ENCODE measurements at places on chromosomes 1 and 21.

DNA sequence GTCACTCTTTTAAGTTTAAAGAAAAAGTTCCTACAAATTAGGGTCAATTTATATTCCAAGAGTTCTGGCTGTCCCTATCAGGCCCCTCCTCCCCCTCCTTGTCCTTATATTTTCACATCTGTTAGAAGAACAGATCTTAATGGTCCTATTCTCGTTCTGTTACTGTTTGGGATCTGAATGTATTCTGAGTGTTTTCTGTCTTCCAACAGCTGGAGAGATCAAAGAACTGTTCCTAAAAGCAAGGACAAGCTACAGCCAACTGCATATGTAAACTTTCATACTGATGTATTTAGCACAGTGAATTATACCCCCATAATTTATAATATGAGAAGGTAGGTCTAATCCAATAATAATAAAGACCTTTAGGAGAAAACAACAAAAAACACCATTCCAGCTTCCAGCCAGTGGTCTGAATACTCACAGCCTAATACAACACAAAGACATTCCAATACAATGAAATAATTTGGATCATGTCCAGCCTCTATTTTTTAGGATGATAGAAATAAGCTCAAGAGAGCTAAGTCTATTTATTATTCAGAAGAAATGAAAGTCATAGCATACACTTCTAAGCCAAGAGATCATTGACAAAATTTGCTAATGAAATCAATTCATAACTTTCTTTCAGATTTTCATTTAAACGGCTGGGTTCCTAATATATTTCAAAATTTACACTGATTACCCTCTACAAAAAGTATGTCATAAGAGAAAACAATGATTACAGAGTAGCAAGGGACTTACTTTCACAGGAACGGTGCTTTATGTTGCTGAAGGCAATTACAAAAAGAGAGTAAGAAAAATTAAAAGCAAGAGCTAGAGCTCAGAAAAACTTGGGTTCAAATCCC is 25.3 kb downstream of the WLS start:
- DNase-seq: no peak

DNA sequence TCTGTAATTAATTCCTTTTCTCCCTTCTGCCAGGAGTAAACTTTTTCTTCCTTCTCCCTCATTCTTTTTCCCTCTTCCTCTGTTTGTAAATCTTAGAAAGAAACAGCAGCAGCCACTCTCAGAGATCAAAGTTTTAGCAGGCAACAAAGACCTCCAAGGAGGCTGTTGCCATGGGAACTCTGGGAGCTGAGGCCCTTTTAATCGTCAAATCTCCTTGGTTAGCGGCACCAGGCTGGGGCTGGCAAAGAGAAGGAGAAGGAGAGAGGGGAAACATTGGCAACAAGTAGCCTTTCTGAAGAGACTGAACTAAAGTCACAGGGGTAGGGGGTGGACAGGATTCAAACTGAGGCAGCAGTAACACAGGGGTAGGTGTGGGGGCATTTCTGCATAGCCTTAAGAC is 25.2 kb downstream of the ILDR2 start:
- no peak for DNase-seq

DNA sequence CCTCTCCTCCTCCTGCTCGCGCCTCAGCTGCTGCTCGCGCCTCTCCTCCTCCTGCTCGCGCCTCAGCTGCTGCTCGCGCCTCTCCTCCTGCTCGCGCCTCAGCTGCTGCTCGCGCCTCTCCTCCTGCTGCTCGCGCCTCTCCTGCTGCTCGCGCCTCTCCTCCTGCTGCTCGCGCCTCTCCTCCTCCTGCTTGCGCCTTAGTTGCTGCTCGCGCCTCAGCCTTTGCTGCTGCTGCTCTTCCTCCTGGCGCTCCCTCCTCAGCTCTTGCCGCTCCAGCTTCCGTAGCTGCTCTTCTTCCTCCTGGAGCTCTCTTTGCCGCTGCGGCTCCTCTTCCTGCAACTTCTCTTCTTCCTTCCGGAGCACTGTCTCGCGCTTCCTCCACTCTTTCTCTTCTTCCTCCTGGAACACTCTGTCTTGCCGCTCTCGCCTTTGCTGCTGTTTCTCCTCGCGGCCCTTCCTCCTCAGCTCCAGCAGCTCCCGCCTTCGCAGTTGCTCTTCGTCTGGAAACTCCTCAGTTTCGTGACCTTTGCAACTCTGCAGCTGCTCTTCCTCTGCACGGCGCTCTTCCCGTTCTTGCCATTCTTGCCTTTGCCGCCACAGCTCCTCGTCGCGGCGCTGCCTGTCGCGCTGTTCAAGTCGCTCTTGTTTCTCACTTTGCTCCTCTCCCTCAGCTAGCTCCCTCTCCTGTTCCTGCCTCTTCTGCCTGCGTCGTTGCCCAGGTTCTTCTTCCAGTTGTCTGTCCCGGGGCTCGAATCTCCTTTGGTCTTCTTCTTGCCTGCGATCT is 3.0 kb downstream of the TCHH start:
- no peak for DNase-seq

GRCh38 chr1:53080769-53081168 is 18.8 kb downstream of the PODN start:
- DNase-seq: no peak

GRCh38 chr1:231139659-231140654 is 21.9 kb upstream of the TRIM67 start:
- DNase-seq: no peak

DNA sequence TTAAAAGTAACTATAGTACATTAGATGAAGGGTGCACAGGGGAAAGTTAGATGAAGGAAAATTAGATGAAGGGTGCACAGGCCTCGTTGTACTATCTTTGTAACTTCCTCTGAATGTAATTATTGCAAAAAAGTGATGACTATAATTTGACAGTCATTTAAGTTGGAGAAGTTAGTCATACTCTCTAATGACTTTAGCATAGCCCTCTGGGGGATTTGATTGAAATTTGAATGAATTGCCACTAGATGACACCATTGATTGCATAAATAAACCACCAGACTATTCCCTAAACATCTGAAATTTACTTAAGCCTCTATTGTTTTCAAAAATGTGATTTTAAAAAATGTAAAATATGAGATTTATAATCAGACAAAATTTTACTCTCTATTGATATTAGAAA is 102.6 kb downstream of the TPR start:
- no peak for DNase-seq

DNA sequence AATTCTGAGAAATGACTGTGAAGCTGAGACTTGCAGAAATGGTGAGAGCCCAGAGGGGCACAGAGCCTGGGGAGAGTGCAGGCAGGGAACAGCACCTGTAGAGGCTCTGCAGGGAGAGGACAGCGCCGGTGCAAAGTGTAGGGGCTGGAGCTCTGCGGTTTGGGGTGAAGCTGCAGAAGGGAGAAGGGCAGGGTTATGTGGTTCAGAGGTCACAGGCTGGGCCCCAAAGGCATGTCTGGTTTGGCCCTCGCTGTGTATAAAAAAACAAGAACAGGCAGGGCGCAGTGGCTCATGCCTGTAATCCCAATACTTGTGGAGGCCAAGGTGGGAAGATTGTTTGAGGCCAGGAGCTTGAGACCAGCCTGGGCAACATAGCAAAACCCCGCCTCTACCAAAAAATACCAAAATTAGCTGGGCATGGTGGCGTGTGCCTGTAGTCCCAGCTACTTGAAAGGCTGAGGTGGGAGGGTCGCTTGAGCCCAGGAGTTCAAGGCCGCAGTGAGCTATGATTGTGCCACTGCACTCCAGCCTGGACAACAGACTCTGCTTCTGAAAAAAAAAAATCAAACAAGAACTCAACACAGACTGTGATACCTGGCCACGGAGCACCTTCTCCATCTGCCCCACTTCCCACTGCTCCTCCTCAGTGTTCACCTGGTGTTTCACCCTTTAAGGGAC is 29.1 kb downstream of the SERINC2 start:
- no peak for DNase-seq

DNA sequence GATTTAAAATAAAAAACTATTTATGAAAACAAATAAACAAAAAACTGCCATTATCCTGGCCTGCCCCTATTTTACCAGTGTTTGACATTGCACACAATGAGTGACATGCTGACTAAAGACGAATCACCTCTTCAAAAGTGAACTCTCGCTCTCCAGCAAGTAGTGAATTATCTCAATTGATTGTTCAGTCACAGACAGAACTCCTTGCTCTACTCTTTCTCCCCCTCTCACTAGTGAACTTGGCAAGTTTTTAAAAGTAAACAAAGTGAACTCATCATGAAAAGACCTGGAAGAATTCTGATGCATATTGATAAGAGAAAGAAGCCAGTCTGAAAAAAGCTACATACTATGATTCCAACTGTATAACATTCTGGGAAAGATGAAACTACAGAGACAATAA is 4.7 kb upstream of the C1orf52 start:
- DNase-seq: no peak

DNA sequence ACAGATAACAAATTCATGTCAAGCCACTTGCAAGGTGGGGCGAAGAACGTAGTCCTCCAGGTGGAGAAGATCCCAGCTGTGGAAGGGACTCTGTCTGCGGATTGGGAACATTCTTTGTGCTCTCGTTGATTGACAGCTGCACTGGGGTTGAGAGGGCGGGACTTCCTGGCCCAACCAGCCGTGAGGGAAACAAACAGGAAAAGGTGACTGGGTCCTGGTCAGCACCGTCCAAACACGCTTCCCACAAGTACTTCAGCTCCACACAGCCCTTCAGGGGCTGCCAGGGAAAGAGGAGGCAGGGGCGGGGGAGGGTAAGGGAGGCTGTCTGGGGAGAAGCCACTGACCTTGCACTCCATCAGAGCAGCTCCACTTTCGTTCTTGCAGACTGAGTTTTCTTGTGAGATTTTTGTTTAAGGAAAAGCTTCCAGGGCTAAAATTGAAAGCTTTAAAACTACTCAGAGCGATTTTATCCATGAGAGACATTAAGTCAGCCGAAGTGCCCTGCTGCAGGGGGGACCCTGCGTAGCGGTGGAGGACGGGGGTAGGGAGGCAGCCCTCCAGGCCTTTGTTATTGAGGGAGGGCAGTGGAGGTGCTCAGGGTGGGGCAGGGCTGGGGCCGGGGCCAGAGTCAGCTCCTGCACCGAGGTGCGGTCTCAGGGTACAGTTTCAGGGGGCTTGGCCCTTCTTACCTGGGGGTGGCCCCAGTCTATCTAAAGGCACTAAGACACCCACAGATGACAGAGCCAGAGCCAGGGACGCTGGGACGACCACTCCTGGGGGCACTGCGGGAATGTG is 21.6 kb upstream of the STUM start:
- no peak for DNase-seq

DNA sequence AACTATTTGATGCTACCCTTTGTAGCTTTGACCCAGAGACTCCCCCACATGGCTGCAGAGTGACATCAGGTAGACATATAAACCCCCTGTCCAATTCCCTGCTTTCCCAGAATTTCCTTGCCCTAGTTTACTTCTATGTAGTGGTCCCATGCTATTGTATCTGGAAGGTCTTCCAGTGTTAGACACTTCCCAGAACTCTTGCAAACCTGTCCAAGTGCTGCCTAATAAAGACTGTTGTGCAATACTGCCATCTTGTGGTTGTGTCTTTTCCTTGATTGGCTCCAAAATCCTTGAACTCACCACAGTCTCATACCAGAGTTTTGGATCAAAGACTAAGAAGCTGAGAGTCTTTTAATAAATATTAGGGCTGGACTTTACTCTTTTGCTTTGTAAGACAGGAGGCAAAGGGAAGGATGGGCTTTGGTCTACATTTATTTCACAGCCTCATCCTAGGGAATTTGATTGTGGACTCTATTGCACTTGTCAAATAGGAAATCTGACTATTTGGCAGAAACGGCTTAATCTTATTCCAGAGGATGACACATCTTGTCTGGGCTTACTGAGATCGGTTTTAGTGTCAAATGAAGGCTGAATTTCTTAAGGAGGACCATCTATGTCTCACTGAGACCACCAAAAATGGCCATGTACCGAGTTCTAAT is 169.9 kb downstream of the LRRC7 start:
- no peak for DNase-seq

DNA sequence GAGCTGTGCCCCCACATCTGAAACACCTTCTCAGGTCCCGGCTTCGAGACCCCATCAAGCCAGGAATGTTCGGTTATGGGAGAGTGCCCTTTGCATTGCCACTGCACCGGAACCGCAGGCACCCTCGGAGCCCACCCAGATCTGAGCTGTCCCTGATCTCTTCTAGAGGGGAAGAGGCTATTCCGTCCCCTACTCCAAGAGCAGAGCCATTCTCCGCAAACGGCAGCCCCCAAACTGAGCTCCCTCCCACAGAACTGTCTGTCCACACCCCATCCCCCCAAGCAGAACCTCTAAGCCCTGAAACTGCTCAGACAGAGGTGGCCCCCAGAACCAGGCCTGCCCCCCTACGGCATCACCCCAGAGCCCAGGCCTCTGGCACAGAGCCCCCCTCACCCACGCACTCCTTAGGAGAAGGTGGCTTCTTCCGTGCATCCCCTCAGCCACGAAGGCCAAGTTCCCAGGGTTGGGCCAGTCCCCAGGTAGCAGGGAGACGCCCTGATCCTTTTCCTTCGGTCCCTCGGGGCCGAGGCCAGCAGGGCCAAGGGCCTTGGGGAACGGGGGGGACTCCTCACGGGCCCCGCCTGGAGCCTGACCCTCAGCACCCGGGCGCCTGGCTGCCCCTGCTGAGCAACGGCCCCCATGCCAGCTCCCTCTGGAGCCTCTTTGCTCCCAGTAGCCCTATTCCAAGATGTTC is 4.3 kb downstream of the ADAMTSL4 start:
- no peak for DNase-seq

DNA sequence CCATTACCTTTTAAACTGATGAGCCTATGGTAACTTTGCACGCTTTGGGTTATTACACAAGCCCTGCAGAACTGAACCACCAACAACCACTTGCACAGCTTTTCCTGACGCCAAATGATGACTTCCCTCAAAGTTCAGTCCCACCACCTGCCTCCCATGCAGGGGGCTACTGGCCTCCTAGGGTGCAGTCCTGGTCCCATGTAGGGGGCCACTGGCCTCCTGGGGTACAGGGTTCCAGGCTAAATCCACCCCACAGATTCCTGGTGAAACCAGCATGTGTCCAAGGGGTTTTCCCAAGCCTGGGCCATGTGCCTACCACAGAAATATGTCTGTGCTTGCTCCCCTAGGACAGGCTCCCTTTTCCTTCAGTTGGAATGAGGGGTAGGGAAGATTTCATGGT is 73.4 kb upstream of the ZNF678 start:
- no peak for DNase-seq

DNA sequence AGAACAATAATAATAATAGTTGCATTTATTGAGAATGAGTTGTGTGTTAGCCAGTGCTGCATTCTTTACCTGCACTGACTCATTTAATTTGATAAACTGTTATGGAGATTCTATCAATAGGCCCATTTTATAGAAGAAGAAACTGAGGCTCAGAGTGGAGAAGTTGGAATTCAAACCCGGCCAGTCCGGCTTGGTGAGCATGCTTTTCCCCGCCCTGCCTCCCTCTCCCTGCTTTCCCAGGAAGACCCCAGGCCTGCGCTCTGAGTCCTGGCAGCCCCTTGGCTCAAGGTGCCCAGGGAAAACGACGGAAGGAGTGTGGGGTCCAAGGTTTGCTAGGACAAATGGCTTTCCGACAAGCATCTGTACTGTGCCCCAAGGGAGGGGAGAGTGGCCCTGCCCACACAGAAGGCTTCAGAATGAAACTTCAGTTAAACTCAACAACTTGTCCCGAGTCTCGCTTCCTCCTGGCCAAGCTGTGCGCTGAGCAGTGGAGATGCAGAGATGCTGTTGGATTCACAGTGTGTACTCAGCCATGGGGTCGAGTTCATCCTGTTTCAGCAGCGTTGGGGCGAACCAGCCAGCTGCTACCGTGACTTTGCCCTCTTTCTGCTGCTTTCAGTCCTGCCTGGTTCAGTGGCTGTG is 23.3 kb upstream of the PADI6 start:
- no peak for DNase-seq
